ENCODE measurements at places on chromosomes 7 and 10.

DNA sequence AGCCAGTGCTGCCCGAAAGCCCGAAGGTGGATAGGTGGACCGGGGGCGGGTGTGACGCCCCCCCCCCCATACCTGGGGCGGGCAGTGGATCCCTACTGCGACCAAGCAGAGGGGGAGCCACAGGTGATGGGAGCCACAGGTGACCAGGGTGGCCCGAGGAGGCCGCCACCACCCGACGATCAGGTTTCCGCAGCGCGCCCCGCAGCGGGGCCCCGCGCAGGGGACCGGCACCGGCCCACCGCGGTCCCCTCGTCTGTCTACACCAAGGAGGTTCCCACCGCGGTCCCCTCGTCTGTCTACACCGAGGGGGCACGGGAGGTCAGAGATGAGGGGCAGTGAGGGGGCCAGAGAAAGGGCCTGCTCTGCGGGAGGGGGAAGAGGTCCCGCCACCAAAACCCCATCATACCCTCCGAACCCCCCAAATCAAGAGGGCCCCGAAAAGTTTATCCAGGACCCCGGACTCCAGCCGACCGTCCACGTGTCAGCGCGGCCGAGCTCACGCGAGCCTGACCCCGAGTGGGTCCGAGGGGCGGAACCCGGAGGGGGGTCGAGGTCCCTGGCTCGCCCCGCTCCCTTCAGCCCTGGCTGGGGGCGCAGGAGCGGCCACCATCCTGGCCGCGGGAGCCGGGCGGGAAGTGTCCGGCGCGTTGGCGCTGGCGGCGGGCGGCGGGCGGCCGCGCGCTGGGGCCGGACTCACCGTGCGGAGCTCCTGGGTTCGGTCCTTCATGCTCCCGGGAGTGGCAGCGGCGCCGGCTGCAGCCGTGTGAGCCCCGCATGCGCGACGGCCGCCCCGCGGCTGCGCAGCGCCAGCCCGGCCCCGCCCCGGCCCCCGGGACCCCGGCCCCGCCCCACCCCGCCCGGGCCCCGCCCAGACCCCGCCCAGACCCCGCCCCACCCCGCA, at the start of gene STX1A:
TSS of gene STX1A (minus strand) at position 765 of the 901 bp plus-strand sequence. CDS start at position 727, 38 bp downstream.
- DNase-seq = peak; percentile 99

GRCh38 chr10:30464675-30465074, 30.7 kb downstream of the MAP3K8 start:
- DNase-seq = no peak

- peak; percentile 82 for DNase-seq
Measured at GRCh38 chr7:80722616-80723195, 84.3 kb downstream of the CD36 start.

DNA sequence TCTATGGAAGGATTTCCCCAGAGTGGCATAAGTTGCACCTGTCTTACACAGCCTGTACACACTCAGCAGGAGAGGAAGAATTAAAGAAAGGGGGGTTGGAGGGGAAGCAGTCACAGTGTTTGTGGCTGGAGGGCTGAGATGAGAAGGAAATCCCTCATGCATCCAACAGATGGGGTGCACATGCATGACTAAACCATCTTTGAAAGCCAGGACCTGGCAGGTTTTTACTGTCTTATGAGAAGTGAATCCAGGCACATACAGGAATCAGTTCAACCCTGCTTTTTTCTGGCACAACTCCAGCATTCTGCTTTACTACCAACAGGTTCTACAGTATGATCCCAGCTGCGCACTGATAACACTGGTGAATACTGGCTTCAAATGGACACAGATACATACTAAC, 107.7 kb downstream of the CACNA2D1 start:
- DNase-seq = peak; percentile 5

DNA sequence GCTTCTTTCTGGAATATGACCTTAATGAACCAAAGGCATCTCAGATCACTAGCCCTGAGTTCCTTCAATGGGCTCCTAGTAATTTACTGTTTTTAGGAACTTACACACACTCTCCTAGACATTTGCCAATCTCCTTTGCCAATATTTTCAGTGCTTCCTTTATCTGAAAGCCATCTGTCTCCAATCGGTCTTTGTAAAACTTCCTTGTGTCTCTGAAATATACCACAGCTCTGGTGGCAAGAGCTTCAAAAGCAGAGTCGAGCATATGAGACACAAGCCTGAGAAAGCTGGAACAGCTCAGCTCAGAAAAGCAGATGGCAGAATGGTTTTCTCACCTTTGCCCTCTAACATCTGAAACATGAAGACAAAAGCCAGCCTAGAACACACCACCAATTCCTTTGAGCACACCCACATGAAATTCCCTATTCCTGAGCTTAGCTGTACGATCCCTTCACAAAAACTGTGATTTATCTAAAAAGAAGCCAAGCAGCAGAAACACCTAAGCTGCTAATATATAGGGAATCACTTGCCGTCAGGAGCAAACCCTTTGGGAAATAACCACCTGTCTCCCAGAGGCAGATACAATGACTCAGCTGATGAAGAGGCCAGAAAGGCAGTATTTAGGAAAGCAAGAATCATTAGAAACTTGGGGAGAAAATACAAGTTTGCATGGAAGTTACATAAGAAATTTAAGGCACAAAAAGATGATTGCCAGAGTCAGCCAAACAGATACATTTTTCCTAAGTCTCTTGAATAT, 70.2 kb upstream of the ANK3 start:
- no peak for DNase-seq

DNA sequence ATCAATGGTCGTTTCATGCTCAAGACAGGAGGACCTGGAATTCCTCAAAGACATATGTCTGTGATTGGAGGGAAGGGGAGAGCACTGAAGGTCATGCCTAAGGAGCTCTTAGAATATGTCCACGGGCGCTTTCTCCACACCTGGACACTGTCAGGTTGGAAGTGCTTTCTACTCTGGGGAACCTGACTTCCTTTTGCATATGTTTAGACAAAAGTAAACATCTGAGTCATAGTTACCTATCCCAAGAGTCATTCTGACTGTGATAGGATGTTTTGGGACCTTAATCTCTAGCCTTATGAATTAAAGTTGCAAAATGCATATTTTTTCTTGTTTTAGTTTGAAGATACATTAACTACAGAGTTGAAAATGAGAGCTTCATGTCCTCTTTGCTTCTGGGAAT, 251.7 kb downstream of the KLF6 start:
- no peak for DNase-seq

DNA sequence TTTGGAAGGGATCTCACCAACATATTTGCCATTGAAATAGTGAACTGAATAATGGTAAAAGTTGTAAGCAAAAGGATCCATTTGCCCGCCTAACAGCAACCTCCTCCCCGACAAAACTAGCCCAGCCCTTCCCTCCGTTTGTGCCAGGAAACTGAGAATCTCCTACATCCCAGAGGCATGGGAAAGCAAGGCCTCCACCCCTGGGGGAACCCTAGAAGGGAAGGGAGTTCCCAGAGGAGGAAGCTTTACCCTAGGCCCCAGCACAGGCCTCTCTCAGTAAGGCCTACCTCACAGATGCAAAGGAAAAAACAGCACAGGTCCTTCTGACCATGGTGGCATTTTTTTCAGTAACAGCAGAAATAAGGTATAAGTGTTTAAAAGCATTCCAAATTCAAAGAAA, 229.7 kb downstream of the ELMO1 start:
- DNase-seq = no peak

DNA sequence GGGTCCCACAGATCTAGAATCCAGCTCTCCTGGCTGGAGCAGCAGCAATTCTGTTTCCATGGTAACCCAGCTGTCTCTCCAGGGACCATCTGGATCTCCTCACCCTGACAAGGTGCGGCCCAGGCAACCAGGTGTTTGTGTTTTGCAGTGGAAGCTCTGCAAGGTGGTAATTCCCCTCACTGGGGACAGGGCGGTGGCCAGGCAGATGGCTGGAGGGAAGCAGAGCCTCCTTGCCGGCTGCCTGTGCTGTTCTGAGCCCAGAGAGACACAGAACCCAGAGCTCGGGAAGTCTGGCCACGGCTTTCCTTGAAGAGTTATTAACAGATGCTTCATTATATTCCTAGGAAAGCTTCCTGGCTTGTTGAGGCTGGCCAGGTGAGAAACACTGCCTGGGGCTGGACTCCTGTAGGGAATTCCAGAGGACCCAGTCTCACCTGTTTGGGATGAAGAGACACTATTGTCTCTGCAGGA, 118.2 kb upstream of the PPIF start:
- no peak for DNase-seq

GRCh38 chr10:14552015-14552414, 221.3 kb upstream of the FRMD4A start:
- DNase-seq = no peak

- no peak for DNase-seq
Measured at GRCh38 chr7:54824655-54825054, 65.6 kb upstream of the SEC61G start.

- no peak for DNase-seq
Measured at GRCh38 chr10:30248728-30249127, 100.3 kb downstream of the MTPAP start.

- DNase-seq = no peak
Measured at GRCh38 chr7:23287612-23288011, 11.5 kb upstream of the MALSU1 start.

DNA sequence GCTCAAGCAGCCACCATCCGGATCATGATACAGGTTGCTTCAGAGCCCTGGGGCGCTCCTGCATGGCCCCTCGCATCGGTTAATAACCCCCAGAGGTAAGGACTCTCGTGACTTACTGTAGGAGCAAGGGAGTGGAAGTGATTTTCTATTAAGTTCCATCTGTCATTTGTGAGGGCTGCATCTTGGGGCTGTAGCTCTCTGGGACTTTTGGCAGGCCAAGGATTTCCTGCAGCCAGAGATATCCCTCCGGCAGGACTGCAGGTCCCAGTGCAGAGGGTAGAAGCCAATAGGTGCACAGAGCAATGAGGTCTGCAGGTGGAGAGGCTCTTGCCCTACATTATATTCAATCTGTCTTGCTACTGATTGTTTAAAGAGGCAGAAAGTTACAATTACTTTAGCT, 356.8 kb upstream of the ADARB2 start:
- no peak for DNase-seq

GRCh38 chr10:70847659-70848360, 32.1 kb downstream of the SGPL1 start:
- peak; percentile 12 for DNase-seq

DNA sequence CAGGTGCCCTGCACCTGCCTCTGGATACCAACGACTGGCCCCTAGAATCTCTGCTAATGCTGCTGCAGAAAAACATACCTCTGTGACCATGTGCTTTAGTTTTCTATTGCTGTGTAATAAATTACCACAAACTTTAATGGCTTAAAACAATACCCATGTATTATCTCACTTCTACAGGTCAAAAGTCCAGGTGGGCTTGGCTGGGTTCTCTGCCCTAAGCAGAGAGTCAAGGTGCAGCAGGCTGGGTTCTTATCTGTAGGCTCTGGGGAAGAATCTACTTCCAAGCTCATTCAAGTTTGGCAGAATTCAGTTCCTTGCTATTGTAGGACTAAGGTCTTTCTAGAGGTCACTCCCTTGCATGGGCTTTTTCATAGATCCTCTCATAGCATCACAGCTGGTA, 52.3 kb downstream of the CCDC71L start:
- DNase-seq = no peak

GRCh38 chr7:103854611-103855010, 134.8 kb downstream of the RELN start:
- DNase-seq = no peak

GRCh38 chr10:533186-533585, 156.3 kb downstream of the DIP2C start:
- DNase-seq = no peak

- no peak for DNase-seq
Measured at GRCh38 chr10:59383436-59383835, 21.1 kb upstream of the FAM13C start.

DNA sequence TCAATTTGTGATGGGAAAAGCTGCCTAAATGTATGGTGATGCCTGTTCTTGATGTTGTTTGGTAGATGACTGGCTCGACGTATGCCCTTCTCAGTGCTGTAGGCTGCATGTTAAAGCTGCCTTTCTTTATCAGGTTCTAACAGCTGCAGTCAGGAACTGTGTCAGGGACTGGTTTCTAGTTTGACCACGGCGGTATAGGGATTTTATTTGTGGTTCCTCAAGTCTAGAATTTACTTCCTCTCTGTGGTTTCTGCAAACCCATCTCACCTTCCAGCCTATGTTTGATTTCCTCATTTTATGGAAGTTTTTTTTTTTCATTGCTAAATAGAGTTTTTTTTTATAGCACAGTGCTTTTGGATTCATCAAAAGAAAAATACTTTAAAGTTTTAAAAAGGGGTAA, 26.5 kb downstream of the LMTK2 start:
- DNase-seq = no peak

GRCh38 chr7:91459539-91459938, 195.3 kb downstream of the FZD1 start:
- DNase-seq = no peak

- DNase-seq = peak; percentile 72
Measured at GRCh38 chr7:29102558-29103151, 43.7 kb downstream of the CPVL start.

DNA sequence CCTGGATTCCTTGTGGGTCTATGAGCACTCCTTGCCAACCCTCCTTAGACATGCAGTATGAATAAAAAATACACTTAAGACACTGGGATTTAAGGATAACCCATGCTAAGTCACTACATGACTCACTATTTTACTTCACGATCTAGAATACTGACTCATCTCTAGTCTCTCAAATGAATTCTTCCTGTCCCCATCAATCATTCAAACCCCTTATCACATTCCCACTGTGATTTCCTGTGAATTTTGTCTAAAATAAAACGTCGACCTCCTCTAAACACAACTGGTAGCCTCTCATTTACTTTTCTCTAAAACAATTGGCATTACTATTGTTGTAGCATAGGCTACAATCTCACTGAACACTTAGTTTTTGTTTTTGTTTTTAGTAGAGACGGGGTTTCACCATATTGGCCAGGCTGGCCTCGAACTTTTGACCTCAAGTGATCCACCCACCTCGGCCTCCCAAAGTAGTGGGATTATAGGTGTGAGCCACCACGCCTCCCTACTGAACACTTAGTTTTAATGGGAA, 3.9 kb upstream of the IQUB start:
- peak; percentile 48 for DNase-seq

DNA sequence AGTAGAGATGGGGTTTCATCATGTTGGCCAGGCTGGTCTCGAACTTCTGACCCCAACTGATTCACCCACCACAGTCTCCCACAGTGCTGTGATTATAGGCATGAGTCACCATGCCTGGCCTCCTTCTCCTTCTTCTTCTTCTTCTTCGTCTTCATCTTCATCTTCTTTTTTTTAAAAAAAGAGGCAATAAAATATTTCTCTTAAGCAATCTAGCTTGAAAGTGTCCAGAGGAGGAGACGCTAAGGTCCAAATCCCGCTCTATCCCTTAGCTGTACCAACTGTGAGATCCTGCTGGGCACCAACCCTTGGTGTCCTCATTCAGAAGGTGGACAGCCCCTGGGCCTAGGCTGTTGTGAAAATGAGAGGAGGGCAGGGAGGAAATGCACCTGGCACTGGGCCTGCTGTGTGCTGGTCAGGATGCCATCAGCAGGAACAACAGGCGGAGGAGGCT, 13.9 kb upstream of the PSAP start:
- peak; percentile 22 for DNase-seq

- DNase-seq = peak; percentile 47
Measured at GRCh38 chr10:15321431-15322341, 49.4 kb downstream of the FAM171A1 start.

DNA sequence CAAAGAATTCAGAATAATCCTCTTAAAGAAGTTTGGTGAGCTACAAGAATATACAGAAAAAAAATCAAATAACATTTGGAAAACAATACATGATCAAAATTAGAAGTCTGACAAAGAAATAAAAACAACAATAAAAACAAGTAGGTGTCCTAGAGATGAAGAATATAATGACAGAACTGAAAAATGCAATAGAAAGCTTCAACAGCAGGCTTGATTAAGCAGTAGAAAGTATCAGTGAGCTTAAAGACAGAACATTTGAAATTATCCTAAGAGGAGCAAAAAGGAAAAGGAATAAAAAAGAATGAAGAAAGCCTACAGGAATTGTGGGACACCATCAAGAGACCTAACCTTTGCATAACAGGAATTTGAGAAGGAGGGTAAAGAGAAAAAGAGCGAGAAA, 238.8 kb downstream of the ZEB1 start:
- DNase-seq = no peak
